ENCODE measurements at places on chromosomes 11 and 22.

DNA sequence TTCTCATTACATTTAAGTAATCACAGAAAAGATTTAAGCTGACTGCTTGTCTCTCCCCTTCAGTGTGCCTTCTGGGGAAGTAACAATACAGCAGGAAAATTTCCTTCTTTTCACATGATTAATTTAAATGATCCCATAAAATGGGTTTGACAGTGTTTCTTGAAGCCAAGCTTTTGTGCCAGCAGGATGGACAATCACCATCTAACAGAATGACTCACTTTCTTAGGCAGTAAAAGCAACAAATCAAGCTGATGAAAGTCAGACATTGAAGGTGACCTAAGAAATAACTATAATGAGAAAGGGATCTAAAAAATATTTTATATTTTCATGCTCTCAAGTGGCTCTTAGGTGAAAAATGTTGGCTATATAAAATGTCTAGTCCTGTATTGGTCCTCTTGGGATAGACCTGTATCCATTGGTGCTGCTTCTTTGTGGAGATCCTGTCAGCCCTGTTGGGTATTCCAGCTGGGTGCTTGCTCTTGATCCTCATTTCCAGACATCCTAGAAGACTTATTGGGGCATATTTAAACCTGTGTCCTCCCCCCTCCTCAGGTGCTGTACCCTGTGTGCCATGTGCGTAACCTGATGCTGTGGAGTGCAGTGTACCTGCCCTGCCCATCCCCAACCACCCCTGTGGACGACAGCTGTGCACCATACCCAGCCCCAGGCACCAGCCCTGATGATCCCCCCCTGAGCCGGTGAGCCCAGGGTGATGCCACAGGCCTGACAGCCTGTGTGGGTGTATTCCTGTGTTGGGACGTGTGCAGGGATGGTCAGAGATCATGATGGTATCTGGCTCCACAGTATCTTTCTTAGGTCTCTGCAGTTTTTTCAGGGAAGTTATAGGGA is 62.7 kb upstream of the HORMAD2 start:
- peak; percentile 39 for DNase-seq

DNA sequence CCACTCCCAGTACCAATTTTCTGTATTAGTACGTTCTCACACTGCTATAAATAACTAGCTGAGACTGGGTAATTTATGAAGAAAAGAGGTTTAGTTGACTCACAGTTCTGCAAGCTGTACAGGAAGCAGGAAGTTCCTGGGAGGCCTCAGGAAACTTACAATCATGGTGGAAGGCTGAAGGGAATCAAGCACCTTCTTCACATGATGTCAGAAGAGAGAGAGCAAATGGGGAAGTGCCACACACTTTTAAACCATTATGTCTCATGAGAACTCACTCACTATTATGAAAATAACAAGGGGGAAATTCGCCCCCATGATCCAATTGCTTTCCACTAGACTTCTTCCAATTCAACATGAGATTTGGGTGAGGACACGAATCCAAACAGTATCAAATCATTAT is 271.4 kb downstream of the ETS1 start:
- no peak for DNase-seq

DNA sequence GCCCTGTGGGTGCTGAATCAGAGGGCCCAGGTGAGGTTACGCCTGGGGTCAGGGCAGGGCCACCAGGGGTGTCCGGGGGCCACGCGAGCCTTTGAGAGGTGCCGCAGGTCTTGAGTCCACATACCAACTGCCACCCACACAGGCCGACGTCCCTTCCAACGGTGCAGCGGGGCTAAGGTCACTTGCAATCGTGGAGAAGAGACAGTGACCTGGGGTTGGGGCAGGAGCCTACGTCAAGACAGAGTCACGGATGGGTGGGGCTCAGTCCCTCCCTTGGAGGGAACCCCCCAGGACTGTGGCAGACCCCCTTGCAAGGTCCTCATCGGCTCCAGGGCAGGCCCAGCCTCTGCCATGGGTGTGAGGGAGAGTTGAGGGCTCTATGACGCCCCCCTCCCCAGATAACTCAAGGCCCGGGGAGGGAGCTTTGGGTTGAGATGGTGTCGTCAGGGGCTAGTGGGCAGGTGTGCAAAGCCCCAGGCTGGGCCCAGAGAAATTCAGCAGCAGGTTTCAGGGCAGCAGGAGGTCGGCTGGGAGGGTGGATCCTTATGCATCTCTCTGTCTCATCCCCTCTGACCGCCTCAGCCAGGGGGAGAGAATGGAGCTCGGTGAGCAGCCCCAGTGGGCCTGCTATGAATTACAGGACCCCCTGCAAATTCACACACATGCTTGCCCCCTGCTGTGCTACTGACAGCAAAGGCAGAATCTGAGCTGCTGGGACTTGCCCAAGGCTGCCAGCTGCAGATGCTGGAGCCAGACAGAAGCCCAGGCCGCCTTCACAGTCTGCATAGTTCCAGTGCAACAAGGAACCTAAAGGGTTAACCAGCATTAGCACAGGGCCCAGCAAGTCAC is 60.0 kb downstream of the MYEOV start:
- DNase-seq = no peak

- no peak for DNase-seq
Measured at GRCh38 chr11:24634606-24635160, 137.8 kb downstream of the LUZP2 start.

GRCh38 chr11:130389335-130389935 is 39.0 kb downstream of the ADAMTS8 start:
- no peak for DNase-seq

- no peak for DNase-seq
Measured at GRCh38 chr11:96257972-96258934, 84.7 kb downstream of the MAML2 start.

DNA sequence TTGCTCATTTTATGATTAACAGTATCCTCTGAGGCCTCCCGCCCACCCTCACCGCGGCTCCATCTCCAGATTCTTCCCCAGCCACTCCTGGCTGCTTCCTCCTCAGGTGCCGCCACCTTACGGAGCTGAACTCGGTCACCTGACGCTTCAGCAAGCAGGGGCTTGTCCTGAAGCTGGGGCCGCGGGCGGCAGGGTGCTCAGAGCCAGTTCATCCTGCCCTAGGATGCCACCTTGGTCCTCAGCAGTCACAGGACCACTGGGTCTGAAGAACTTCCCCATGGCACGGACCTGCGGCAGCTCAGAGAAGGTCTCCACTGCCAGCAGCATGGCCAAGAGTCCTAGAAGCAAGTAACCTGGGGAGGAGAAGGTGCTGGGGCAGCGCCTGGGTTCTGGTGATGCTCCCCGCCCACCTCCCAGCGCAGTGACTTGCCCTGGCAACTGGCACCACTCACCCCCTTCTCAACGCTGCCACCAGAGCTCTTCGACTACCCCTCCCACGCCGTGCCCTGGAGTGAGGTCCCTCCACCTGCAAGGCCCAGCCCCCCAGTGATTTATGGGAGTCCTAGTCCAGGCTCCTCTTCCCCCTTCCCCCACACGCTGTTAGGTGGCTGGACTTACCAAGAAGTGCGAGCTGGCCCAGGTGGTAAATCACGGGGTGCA is 2.6 kb downstream of the KCNK7 start:
- DNase-seq = no peak

DNA sequence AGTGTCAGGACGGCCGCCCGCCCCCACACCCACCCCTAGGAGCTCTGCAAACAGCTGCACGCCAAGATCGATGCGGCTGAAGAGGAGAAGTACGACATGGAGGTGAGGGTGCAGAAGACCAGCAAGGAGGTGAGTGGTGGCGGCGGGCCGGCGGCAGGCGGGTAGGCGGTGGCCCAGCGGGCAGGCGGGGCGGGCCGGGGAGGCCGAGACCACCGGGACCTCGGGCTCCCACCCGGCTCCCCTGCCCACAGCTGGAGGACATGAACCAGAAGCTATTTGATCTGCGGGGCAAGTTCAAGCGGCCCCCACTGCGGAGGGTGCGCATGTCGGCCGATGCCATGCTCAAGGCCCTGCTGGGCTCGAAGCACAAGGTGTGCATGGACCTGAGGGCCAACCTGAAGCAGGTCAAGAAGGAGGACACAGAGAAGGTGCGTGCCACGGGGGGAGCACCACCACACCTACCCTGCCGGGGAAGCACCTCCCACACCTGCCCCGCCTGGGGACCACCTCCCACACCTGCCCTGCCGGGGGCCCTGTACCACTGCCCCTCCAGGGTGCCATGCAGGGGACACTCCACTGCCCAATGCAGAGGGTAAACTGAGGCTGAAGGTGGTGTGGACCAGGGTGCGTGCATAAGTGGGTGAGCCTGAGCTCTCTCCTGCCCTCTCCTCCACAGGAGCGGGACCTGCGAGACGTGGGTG is 2.1 kb downstream of the TNNI2 start:
- DNase-seq = no peak

DNA sequence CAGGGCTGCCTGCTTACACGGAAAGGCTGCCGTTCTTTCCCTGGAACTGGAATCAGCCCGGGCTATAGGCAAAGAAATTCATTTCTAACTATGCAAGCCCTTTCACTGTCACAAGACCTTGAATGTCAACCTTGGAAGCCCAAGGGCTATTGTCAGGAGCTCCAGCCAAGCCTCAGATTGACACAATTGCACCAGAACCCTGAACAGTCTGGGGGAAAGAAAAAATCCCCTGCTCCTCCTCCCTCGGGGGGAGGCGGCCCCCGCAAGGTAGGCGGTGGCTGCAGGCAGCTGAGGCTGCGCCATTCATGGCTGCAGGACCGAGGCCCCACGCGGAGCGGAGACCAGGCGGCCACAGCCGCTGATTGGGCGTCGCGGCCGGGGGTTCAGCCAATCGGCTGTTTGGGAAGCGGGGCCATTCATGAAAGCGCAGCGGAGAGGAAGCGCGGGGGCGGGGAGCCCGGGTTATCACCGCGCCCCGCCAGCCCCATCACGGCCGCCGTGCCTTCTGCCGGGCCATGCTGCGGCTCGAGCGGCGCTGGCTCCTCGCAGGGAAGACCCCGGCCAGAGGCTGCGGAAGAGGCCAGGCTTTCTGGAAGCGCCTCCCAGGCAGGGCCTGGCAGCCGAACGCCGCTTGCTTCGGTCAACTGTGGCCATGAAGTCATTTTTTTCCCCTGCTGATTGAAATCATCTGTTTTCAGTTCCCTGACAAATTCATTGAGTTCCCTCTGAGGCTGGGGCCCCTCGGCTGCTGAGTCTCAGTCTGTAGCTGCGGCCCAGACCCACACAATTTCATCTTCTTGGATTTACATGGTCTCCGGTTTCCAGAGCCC is 38.1 kb upstream of the LINC01488 start:
- DNase-seq = peak; percentile 67

DNA sequence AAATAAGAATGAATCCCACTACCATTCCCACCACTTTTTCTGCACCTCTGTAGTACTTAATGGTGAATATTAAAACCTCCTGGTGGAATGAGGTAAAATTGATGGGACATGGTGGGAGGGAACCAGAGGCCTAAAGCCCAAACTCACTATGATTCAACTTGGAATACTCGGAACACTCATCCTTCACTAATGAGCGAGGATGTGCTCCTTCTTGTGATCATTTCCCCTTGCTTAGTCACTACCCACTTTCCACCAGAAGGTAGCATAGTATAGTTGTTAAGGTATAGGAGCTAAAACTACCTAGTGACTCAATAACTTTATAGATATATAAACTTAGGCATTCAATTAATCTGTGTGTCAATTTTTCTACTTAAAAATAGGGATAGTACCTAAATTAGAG is 728.9 kb downstream of the OPCML start:
- DNase-seq = no peak

- no peak for DNase-seq
Measured at GRCh38 chr11:115129473-115130289, 374.5 kb downstream of the CADM1 start.

DNA sequence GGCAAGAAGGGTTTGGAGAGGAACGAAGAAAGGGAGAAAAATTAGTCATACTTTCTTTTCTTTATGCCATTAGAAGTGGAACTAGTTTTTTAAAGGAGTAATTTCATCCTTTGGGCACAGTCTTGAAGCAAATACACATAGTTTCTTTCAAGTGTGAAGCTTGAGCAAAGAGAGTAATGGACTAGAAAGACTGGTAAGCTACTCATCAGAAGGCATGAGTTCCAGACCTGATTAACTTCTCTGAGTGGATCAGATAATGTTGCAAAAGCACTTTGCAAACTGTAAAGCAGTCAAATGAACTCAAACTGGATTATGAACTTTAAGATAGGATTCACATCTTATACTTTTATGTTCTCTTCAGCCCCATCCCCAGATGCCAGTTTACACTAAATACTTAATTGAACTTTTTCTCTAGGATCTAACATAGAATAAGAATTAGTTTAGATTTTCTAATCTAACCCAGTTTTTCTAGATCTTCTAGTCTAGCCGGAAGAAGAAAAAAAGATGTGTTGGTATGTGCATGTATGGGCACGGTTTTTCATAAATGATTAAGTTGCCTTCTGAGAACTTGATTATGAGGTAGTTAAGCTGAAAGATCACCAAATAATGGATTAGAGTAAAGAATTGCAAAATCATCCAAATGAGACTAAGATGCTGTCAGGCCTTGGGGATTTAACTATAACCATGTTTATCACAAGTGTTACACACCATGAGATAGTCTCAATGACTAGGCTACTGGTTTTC is 2.5 kb downstream of the DDIAS start:
- no peak for DNase-seq

DNA sequence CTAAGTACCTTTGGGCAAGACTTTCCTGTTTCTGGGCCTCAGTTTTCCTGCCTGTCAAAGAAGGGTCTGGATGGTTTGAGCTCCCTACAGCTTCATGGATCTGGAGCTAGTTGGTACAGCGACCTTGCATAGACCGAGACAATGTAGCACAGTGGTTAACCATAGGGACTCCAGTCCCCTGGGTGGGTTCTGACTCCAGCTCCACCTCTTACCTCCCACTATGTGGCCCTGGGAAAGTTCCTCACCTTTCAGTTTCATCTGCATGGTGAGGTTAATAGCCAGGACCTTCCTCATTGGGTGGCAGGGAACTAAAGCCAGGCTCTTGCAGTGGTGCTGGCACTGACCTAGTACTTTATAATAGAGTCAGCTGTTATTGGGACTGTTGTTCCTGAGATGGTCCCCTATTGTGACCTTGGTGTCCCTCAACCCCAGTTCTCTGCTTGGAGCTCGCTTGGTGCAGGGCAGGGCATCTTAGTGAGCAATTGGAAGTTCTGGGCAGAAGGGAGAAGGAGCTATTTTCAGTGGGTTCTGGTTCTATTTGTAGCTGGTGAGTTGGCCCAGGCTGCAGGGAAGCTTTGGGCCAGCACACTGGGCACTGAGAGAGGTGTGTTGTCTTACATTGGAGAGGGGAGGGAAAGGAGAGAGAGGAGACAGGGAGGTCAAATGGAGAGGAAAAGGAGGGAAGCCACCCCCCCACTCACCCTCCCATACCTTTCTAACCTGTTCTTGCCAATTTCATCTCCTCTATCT is 10.7 kb upstream of the MTMR3 start:
- DNase-seq = no peak

GRCh38 chr22:37328017-37328416 is 45.7 kb downstream of the CYTH4 start:
- peak; percentile 63 for DNase-seq

GRCh38 chr11:74319139-74319816 is 7.8 kb upstream of the P4HA3 start:
- peak; percentile 90 for DNase-seq

- DNase-seq = no peak
Measured at GRCh38 chr22:39525658-39525975, 5.3 kb downstream of the ATF4 start.

- DNase-seq = no peak
Measured at GRCh38 chr22:27754247-27754887, 47.2 kb downstream of the MN1 start.

GRCh38 chr11:93196816-93197379 is 893 bp downstream of the SLC36A4 start:
- DNase-seq = no peak
